ENCODE measurements at places on chromosomes 12 and 14.

GRCh38 chr14:101442451-101442850 lies 118.8 kb upstream of the DIO3 start:
- no peak for DNase-seq

GRCh38 chr14:55782166-55782565 lies 202.2 kb downstream of the KTN1 start:
- DNase-seq = no peak

DNA sequence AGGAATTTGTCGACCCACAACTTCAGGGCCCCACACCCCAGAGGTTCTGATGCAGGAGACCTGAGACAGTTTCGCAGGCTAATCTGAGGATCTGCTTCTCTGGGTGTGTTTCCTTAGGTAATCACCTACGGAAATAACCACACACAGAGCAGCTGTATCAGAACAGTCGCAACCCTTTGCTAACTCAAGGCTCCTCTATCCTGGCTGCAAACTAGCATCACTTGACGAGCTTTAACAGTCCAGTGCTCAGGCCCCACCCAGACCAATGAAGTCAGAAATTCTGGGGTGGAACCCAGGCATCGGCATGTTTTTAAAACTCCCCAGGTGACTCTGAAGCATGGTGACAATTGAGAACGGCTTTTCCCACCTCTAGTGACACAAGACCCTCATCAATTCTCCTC lies 20.7 kb downstream of the SLC7A7 start:
- no peak for DNase-seq

GRCh38 chr12:59649203-59649602 lies 53.4 kb downstream of the SLC16A7 start:
- DNase-seq = no peak

GRCh38 chr12:52496590-52497071 lies 3.6 kb upstream of the KRT6A start:
- DNase-seq = no peak

DNA sequence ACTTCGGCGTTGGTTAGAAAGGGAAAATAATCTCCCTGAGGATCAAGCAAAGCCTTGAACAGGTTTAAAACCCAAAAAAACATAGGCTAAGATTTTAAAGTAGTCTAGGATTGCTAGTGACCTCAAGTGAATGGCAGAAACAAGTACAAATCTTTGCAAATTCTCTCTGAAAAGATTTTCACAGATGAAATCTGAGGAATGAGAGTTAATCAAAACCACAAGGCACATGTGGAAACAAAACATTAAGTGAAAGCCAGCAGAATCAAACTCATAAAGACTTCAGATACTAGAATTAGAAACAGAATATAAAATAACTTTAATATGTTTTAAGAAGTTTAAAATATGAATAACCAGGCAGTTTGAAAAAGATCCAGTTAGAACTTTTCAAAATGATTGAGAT lies 52.2 kb upstream of the CFL2 start:
- DNase-seq = no peak
